ENCODE measurements at places on chromosomes 12 and 14. TPM values are rescaled to one million over a fixed set of nuclear protein-coding genes. Genes with fewer than 3 reads are reported as not detected.

Gene PRB2
- not detected for total RNA-seq

Gene NAV3
- total RNA-seq: 6.3 TPM

Gene HELB
- 2.8 TPM for total RNA-seq

Gene DIO2
- total RNA-seq: 0.19 TPM

Gene G2E3
- 13.1 TPM for total RNA-seq

Gene KRT77
- not detected for total RNA-seq

Gene NR1H4
- total RNA-seq: not detected

Gene TBC1D30
- 7.8 TPM for total RNA-seq

Gene GPR84
- total RNA-seq: 0.16 TPM

Gene FGF6
- not detected for total RNA-seq

Gene PRICKLE1
- total RNA-seq: 25.9 TPM

Gene NGB
- not detected for total RNA-seq

Gene TAS2R42
- total RNA-seq: not detected

Gene SLC38A1
- total RNA-seq: 202 TPM

Gene CPSF2
- 21.2 TPM for total RNA-seq

Gene LRRK2
- 1.2 TPM for total RNA-seq

Gene IL31
- not detected for total RNA-seq

Gene MUCL1
- not detected for total RNA-seq

Gene GARIN6
- not detected for total RNA-seq

Gene CEP83
- total RNA-seq: 3.9 TPM
